Inflammatory macrophage treated with lipopolysaccharide for 1 hour (primary cell): ENCODE measurements at places on chromosomes 12 and 14.
A peak's percentile ranks its signal among the peaks of the same experiment; 100 is the strongest.

DNA sequence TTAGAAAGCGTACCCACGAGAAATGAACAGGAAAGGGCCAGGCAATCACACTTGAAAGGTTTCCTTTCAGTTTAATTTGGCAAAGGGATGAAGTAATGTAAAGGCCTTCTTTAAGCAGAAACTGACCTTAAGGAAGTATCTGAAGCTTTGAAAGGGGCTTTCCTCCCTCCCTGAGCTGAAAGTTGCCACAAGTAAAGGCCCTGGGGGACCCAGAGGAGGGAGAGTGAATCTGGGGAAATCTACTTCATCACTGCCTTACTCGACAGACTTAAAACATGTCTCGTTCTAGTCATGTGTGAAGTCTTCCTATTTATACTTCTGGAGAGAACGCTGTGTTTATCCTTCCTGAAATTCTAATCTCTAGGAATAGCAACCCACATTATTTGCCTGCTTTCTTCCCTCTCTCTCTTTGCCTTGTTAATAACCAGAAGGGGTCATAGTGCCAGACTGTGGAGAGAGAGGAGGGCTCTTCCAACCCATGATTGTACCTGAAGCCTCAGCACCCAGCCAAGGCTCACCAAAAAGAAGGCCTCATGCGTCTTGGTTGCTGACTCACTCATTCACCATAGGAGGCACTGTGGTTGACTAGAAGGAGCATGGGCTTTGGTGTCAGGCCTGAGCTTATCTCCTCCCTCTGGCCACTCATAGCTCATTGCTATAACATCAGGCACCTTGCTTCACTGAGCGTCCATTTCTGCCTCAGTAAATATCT, 10.2 kb upstream of the GPX2 start:
- no peak for DNase-seq

DNA sequence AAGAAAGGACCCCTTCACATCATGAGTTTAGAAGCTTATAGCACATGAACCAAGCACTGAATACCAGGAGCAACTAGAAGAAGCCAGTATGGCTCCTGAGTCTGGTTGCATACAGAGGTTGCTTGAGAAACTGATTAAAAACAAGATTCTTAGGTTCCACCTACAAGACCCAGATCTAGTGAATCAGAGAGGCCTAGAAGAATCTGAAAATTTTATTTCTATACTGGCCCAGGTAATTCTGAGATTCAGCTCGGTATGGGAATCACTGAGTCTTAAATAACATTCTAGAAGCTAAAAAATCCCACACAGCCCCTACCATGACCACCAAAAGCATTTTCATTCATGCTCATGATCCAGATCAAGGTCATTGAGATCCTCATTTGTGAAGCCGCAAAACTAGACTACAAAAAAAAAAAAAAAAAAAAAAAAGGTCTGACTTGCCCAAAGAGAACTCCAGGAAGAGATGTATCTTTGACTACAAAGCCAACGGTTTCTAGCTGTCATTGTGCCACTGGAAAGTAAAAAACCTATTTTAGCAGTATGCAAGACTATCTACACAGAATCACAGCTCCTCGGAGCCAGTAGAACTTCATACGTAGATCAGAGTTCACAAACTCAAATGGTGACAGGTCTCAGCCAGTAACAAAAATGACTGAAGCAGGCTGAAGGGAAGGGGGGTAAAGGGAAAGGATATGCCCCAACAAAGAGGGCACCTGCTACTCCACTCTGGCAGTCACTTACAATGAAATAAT, 168.4 kb upstream of the EGLN3 start:
- no peak for DNase-seq

GRCh38 chr12:39062266-39062996, 157.0 kb upstream of the CPNE8 start:
- no peak for DNase-seq

- DNase-seq, result no peak
Measured at GRCh38 chr14:63328787-63329737, 10.3 kb upstream of the GPHB5 start.

DNA sequence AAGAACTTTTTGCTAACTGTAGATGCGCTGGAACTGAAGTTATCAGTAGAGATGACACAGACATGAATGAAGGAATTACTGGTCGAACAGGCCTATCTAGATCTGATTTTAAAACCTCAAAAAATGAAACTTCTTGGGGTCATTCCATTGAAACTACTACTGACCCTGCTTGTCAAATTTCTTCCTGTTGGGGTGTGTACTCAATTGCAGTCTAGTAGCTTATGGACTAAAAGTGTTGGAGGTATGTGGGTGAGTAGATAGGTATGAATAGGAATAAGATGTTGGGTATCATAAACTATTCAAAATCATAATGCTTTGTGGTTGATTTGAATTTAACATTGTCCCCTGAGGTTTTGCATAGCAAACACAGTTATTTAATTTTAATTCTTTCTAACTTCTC, 9.2 kb downstream of the APOLD1 start:
- no peak for DNase-seq

DNA sequence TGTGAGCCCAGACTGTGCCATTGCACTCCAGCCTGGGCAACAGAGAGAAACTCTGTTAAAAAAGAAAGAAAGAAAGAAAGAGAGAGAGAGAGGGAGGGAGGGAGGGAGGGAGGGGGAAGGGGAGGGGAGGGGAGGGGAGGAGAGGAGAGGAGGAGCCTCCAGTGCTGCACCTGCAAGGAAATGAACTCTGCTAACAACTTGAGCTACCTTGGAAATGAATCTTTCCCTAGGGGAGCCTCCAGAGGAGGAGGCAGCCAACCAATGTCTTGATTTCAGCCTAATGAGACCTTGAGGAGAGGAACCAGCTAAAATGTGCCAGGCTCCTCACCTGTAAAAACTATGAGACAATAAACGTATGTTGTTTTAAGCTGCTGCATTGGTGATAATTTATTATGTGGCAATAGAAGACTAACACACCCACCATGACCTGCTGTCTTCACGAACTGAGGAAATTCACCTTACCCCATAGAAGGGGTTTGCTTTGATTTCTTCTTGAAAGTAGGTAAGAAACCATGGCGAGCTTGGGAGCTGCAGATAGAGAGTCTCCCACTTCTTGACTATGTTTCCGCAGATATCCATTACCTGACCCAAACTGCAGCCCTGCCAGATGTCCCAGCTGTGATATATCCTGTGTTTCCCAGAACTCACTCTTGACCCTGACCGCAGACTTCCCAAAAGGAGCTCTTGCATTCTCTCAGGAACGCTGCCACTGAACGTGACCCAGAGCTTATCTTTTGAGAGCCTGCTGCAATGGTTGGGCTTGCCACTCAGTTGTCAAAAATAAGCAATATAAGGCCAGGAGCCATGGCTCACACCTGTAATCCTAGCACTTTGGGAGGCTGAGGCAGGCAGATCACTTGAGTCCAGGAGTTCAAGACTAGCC, 31.5 kb upstream of the TMPO start:
- no peak for DNase-seq

GRCh38 chr12:4056910-4057845, 184.0 kb upstream of the PARP11 start:
- no peak for DNase-seq

- no peak for DNase-seq
Measured at GRCh38 chr14:87805315-87805723, 187.7 kb downstream of the GALC start.

DNA sequence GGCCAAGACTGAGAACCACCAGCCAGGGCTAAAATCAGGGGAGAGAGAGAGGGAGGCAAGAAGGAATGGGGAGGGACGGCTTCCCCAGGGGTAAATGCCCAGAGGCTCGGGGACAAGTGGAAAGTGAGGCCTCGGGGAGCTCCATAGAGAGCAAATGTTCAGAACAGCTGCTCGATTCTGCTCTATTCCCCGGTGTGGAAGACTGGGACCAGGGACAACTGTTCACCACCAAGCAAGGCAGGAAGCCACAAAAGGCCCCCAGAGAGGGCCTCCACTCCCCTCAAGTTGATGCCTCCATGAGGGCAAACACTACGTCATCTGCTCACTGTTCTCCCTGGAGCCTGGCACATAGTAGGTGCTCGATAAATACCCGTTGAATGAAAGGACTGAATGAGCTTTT, 53.5 kb downstream of the IRF2BPL start:
- no peak for DNase-seq

- peak; percentile 93 for DNase-seq
Measured at GRCh38 chr12:4153343-4153892, 120.1 kb upstream of the CCND2 start.

DNA sequence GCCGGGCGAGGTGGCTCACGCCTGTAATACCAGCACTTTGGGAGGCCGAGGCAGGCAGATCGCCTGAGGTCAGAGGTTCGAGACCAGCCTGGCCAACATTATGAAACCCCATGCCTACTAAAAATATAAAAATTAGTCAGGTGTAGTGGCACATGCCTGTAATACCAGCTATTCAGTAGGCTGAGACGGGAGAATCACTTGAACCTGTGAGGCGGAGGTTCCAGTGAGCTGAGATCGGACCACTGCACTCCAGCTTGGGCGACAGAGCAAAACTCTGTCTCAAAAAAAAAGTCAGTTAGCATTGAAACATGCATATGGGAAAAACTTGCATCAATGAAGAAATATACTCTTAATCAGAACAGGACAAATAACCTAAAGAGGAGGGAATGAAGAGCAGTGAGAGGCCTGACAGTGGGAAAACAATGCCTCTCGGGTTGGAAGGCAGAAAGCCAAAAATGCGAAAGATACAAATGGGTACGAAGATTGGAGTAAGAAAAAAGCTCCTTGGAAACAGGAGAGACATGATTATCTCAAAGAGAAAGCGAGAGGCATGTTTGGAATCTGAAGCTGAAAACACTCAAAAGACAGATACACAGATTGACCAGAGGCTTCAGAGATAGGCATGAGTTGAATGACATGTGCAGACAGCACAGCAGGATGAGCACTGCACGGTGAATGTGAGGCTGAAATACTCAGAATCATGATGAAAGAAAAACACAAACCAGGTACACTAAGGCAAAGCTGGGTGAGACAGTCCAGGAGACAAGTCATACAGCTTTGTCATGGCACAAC, 30.6 kb downstream of the RESF1 start:
- DNase-seq, result no peak

- no peak for DNase-seq
Measured at GRCh38 chr12:56146492-56147460, 5.6 kb upstream of the MYL6B start.

DNA sequence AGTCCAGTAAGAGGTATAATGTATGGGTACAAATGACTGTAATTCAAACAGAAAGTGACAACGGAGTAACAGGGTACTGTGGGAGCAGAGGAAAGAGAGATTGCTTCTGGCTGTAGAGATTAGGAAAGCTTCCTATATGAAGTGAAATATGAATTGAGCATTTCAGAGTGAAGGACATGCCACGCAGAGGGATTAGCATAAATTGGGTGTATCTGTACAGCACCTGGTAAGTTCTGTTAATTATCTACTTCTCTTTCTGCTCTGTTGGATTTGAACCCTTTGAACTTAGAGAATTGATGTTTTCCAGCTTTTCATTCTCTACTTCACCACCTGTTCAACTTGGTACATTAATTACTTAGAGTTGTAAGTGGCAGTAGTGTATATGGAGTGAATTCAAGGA, 8.8 kb downstream of the STK38L start:
- DNase-seq, result no peak

DNA sequence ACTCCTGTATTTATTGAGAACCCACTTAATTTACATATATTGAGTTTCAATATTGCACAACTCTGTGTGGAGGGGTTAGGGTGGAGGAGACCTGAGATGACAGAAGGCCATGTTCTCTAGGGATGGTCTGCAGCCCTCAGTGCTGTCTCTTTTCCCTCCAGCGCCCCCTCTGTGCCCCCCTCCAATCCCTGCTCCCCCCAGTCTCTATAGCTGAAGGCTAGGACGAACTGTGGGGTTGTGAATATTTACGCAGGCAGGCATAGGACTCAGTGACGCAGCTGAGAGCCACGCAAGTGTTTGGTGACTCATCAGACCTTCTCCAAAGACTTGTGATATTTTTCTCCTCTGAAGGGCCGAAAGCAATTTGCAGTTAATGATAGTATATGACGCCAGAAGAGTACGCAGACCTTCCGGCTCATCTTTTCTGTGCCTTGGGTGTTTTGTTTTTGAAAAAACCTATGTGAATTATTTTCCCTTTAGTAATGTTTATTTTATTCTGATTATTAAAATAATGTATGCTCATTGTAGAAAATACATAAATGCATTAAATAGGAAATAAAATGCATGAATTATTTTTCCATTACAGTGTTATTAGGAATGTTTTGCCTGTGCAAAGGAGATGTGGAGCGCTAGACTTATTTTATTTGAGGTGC, 85.3 kb downstream of the SLC25A47 start:
- peak; percentile 74 for DNase-seq

GRCh38 chr12:121839993-121840761, 18.5 kb downstream of the HPD start:
- DNase-seq, result peak; percentile 9

DNA sequence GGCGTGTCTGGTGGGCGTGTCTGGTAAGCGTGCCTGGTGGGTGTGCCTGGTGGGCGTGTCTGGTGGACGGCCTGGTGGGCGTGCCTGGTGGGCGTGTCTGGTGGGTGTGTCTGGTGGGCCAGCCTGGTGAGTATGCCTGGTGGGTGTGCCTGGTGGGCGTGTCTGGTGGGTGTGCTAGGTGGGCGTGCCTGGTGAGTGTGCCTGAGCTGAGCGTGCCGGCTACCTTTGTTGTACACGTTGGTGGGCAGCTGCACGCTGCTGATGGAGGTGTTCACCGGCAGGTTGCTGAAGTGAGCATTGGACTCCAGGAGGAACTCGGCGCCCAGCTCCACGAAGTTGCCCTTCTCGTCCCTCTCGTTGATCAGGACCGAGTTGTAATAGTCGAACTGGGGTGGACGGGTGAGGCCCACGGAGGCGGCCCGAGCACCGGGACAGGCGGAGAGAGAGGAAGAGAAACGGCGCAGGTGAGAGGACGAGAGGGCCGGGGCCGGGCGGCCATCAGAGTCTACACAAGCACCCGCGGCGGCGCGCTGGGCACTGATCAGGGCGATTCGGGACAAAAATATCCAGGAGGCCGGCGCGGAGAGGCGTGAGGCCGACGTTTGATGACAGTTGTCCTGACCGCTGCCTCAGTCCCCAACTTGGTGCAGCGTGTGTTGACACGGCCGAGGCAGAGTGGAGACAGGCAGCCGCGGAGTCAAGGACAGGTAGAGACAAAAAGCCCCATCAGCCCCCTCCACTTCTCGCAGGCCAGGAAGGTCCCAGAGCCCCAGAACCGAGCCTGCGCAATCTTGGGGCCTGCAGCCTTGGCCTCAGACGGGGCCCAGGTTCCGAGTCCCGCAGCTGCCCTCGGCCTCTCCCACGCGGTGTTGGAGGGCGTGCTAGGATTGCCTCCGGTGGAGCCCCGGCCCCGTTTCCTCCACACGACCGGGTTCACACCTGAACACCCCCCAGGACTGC, 10.5 kb downstream of the CACNA2D4 start:
- no peak for DNase-seq
